ENCODE measurements at places on chromosomes 11 and 22.
A peak's percentile ranks its signal among the peaks of the same experiment; 100 is the strongest.

DNA sequence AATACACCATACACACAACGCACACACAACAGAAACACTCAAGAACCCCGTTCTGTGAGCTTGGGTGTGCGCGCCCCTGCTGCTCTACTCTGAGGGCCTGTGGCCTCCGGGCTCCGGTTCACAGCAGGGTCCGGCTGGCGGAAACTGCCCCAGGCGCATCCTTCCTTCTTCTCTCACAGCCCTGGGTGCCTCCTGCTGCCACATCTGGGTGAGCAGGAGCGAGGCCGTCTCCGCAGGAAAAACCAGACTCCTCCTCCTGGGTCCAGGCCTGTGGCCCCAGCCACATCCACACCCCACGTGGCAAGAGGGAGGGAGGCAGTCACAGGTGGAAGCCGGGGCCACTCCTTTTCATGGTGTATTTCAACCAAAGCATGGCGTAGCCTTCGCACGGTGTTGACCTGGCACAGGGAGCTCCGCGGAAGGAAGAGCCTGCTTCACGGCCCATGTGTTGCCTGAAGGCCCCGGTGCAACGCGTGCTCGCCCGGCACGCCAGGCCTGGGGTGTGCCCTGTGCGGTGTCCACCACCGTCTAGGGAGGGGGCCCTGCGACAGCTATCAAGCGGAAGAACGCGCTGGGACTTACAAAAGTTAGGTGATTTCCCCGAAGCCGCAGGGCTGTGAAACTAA lies 1502.7 kb downstream of the TBC1D22A start:
- no peak for DNase-seq

GRCh38 chr11:121048464-121049233 lies 24.7 kb downstream of the TBCEL start:
- no peak for DNase-seq

- DNase-seq, result no peak
Measured at GRCh38 chr22:42957544-42957943, 57.4 kb downstream of the PACSIN2 start.

- no peak for DNase-seq
Measured at GRCh38 chr11:116888024-116888423, 50.6 kb upstream of the APOA1 start.

DNA sequence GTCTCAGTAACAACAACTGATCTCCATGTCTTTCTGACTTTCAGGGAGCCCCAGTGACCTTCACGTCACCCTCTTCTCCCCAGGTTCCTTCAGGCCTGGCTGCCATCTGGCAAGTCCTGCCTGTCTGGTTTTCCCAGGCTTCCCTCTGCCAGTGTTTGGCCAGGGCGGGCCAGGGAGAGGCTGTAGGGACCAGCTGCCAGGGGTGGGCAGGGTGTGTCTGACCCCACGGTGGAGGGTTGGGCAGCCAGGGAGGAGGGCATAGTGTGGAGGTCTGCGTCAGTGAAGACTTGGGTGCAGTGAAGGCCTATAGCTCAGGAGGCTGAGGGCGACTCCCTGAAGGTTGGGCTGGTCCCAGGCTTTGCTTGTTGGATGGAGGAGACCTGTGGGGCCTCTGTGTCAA lies 11.9 kb upstream of the MRGPRX2 start:
- DNase-seq, result no peak

GRCh38 chr11:6258571-6259081 lies 1.0 kb upstream of the CCKBR start:
- DNase-seq, result no peak

GRCh38 chr11:118435893-118436624 lies at the start of gene KMT2A:
KMT2A (plus strand) TSS chr11:118436492; CDS start chr11:118436513, 21 bp downstream.
- peak; percentile 98 for DNase-seq

DNA sequence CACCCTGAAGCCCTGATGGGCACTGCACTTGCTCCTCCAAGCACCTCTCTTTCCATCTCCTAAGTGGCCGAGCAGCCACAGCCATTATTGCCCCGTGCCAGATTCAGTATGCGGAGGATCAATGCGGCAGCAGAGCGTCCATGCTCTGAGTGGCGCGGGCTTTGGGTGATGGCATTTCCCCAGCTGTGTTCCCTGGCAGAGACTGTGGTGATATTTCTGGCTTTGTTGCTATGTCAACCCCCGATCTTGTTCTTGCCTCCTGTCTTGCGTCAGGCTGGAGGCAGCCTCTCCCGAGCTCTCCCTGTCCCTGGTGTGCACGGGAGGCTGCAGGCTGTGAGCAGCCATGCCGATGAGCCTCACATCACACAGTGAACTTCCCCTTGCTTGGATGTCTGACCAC lies 1018.6 kb downstream of the TBC1D22A start:
- no peak for DNase-seq

GRCh38 chr11:91776655-91777054 lies 448.0 kb upstream of the FAT3 start:
- no peak for DNase-seq

DNA sequence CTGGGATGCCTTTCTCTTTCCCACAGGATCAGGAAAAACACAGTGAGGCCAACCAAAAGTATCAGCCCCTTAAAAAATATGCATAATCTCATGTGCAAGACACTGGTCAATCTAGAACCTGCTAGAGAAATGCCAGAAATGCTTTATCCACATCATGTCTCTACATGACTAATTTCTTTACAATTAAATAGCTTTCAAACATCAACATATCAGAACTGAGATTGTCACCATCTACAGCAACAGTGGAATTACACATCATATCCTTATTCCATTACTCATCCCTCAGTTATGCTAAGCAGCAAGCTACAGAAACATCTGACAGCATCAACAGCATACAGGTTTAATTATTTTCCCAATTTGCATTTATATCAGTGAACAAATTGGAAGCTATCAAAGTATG lies 78.8 kb downstream of the DDIAS start:
- DNase-seq, result no peak

DNA sequence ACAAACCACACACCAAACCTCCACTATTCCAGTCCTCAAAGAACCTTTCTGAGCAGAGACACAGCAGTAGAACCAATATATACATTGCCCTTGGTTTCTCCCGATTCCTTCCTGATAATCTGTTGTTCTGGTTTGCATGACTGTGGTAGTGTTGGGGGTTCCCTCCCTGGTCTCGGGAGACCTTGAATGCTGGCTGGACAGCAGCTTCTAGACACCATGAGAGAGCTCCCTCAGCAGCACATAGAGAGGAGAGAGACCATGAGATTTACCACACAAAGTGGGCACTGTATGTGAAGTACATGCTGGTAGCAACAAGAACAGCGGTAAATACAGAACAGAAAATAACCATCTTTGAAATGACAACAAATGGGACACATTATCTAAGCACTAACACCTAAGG lies 2.6 kb downstream of the C11orf91 start:
- DNase-seq, result no peak

GRCh38 chr22:24518771-24519485 lies 23.8 kb downstream of the UPB1 start:
- no peak for DNase-seq

- DNase-seq, result peak; percentile 40
Measured at GRCh38 chr11:68212421-68213134, 518 bp downstream of the KMT5B start.

DNA sequence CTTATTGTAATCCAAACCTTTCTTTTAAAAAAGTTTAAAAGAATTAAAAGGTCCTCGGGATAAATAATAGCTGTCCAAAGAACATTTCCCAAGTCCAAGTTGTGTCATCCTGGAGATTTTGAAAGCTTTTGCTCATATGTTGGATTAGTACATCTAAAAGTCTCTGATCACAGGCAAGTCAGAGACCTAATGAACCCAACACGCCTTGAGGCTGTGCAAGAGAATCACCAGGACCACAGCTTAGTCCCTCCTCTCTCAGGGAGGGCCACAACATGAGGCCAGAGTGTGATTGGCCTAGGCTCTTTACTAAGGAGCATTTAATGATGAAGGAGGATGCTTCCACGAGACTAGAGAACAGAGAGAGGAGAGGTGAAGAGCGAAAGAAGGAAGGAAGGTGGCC lies 98.7 kb upstream of the OR5AK2 start:
- no peak for DNase-seq

DNA sequence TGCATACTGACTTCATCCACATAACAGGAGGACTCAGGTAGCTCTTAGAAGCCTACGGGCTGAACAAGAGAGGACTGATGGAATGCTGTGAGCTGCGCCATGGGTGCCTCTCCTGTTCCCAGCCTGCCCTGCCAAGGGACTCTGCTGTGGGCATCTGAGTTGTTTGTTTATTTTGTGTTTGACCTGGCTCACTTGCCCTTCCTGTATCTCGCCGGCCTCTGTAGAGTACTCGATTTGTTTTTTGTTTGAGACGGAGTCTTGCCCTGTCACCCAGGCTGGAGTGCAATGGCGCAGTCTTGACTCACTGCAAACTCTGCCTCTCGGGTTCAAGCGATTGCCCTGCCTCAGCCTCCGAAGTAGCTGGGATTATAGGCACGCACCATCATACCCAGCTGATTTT lies 1.8 kb downstream of the TTC38 start:
- no peak for DNase-seq

DNA sequence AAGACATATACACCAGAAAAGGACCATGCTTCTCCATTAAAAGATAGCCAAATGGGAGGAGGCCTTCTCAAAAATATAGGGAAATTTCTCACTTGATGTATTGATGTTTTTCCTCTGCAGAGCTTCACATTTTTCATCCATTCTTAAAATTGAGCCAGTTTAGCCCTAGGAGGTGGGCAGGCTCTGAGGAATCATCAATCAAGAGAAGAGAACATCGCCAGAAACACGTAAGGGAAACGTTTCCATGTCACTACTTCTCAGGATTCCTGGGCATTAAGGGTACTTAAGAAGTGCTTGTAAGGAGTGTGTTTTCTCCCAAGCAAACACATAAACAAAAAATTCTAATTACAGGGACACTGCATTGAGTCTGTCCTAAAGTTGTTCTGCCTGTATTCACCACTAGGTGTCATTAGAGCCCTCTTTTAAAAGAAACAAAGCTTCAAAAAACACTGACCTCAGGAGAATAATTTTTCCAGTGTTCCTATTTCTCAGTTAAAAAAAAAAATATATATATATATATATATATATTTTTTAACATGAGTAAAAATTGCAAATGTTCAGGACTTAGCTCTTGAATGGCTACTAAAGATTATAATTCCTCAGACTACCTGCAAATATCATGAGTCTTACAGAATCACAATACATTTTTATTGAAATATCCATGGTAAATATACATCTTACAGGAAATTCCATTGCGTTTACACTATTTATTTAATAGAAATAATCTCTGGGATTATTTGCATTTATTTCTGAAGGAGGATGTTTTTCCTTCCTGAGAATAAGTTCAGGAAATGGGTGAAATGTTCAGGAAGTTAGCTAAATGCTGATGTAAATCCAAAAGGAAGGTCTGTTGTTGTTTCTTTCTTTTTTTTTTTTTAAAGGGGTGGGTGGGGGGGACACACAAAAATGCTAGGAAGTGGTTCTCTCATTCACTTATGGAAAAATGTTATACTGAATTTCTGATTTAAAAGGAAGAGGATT lies 16.0 kb downstream of the FZD4 start:
- no peak for DNase-seq

- no peak for DNase-seq
Measured at GRCh38 chr11:117569911-117570310, 227.1 kb downstream of the DSCAML1 start.

- DNase-seq, result no peak
Measured at GRCh38 chr11:75760710-75761493, 7.7 kb upstream of the DGAT2 start.

DNA sequence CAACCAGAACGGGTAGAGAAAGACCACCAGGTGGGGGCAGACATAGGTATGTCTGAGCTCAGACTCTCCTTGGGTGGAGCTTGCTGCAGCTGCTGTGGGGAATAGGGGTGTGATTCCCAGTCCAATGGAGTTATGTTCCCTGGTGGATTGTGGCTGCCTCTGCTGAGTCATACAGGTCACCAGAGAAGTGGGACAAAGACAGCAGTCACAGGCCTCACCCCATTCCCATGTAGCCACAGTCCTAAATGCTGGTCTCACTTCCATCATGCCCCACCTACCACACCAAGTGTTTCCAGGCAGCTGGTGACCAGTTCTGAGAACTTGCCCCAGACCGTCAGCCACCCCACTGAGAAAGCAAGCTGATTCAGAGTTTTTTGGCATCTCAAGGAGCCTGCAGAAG lies 17.5 kb downstream of the OR52E5 start:
- no peak for DNase-seq

DNA sequence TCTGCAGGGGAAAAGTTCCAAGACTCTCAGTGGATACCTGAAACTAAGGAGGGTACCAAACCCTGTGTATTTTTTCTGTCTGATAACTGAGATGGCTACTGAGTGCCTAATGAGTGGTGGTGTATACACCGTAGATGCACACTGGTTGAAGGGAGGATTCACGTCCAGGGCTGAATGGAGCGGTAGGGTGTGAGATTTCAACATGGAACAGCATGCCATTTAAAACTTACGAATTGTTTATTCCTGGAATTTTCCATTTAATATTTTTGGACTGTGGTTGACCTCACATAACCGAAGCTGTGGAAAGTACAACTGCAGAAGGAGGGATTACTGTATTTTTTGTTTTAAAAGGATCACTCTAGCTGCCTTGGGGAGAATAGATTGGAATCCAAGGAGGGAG lies 322.5 kb upstream of the SORL1-AS1 start:
- no peak for DNase-seq

DNA sequence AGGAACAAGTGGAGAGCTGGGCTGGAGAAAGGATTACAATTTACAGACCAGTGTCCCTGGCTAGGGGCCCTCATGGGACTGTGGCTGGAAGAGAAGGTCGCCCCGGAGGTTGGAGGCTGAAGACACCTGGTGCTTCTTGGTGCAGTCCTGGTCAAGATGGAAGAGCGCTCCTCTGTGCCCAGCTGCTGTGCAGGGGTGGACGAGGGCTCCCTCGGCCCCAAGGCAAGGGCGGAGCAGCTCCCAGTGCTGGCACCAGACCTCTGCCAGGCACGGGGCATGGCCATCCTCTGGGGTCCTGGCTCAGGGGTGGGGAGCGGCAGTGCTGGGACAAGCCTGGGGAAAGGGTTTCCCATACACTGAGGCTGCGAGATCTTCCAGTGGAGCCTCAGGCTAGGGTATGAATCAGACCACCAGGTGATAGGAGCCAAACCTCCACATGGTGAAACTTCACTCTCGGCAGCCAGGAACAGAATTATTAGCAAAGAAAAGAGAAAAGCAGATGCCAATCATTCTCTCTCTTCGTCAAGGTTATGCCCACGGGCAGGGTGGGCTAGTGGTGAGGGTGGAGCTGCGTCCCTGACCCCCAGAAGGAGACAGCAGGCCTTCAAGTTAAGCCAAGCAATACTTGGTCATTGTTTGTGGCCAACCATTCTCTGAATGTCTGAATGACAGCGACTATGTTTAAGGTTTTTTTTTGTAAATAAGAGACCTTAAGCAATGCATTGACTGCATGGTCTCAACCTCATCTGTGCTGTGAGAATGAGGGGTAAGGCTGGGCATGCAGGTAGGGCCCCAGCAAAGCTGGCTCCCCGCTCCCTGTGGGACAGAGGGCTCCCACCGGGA lies 32.1 kb downstream of the PPM1F start:
- DNase-seq, result no peak
